Right ventricle myocardium superior (tissue), 1 donor: ENCODE measurements at places on chromosomes 3 and 15. TPM values are rescaled to one million over a fixed set of nuclear protein-coding genes. Genes with fewer than 3 reads are reported as not detected.
A peak's percentile ranks its signal among the peaks of the same experiment; 100 is the strongest.

Gene CFAP92
- total RNA-seq: not detected

Gene BUB1B
- 1.3 TPM for total RNA-seq

GRCh38 chr3:144067059-144067458 lies 95.4 kb downstream of the DIPK2A start:
- DNase-seq: no peak

GRCh38 chr15:85094685-85095084 lies 113.0 kb downstream of the PDE8A start:
- no peak for DNase-seq

GRCh38 chr15:89823836-89824606 lies 9.4 kb upstream of the ANPEP start:
- no peak for DNase-seq

DNA sequence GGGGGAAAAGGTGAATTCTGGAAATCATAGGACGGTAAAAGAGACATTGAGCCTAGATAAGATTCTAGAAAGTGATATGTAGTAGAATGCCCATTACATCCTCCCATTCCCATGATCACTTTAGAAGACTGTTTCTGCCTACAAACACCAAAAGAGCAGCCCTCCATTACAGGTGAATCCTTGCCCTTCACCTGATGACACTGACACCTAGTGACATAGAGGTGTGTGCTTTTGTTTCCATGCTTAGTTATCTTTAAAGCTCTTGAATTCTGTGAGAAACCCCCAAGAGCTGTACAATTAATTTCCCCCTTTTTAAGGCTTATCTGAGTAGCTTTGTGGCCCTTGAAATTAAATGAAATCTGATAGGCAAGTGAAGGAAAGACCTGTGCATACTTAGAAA lies 8.3 kb upstream of the BBX start:
- DNase-seq: no peak

DNA sequence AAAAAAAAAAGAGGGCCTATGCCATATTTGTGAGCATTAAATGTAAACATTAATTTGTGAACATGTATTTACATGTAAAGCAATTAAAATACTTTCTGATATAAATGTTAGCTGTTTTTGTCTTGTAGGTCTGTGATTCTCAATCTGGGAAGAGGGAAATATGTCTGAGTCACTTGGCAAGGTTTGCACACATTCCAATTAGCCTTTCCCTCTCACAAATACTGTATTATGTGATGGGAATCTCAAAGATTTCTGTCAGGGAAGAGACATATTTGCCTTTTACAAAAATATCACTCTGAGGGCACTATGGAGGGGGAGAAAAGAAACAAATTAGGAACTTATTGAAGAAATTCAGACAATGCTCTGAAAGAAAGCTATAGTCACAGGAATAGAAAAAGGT lies 483.6 kb downstream of the GBE1 start:
- no peak for DNase-seq

Gene PRR23A
- total RNA-seq: not detected

Gene NPAP1
- not detected for total RNA-seq

GRCh38 chr3:72969766-72970165 lies 26.8 kb upstream of the PPP4R2 start:
- DNase-seq: no peak

- DNase-seq: no peak
These were observed 124.7 kb upstream of the RAD18 start for GRCh38 chr3:9087831-9088413.

Gene IL17RC
- total RNA-seq: 33.2 TPM

Gene FGF7
- total RNA-seq: 35.0 TPM

- DNase-seq: no peak
These were observed 112.3 kb downstream of the CDIN1 start for GRCh38 chr15:36691579-36692357.

DNA sequence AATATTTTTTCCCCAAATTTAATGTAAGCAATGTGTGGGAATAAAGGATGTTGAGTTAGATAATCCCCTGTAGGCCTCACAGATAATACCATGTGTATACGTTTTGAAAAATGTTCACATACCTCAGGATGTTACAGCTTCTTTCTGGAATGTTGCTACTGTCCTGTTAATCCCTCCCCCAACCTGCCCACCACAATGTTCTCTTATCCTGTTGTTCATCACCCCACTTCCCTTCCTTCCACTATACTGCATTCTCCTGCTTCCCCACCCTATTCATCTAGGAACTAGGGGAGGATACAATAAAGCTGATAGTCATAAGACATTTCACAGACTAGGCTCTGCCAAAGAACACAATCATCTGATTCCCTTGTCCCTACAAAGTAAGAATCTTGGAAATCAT lies 92.1 kb downstream of the IGF2BP2 start:
- no peak for DNase-seq

Gene MESP1
- 11.6 TPM for total RNA-seq

DNA sequence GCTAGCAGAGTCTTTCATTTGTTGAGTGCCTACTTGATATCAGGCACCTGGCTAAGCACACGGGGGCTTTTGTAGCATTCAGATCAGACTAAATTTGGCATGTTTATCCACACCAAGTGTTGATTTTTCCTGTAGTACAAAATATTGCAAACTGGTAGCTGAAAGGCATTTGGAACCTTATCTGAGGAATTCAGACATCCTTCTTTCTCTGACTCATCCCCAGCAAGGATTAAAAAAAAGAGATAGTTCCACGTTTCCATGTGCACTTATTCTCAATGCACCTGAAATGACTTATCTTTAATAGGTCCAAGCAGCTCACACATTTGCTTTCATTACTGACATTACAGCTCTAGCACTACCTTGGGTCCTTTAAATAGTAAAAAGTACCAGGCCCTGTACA lies 786.0 kb upstream of the GRM7 start:
- no peak for DNase-seq

DNA sequence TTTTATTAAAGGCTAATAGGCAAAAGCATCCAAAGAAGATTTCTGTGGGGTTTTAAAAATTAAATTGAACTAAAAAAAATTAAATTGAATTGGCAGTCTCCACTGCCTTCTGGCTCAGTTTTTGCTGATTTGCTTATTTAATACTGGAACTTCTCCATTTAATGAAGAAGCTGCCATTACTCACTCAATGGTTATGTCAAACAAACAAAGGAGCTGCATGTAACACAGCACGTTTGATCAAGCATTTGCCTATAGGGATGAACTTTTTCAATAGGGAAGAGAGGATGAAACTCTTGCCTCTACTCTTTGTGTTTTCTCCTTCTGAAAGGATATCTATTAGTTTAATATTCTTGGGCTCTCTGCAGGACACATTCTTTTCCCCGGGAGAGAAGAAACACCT lies 4.8 kb upstream of the HCLS1 start:
- DNase-seq: no peak

GRCh38 chr3:42914771-42915515 lies 9.0 kb downstream of the ZNF662 start:
- no peak for DNase-seq

Gene ATP13A5
- total RNA-seq: not detected

DNA sequence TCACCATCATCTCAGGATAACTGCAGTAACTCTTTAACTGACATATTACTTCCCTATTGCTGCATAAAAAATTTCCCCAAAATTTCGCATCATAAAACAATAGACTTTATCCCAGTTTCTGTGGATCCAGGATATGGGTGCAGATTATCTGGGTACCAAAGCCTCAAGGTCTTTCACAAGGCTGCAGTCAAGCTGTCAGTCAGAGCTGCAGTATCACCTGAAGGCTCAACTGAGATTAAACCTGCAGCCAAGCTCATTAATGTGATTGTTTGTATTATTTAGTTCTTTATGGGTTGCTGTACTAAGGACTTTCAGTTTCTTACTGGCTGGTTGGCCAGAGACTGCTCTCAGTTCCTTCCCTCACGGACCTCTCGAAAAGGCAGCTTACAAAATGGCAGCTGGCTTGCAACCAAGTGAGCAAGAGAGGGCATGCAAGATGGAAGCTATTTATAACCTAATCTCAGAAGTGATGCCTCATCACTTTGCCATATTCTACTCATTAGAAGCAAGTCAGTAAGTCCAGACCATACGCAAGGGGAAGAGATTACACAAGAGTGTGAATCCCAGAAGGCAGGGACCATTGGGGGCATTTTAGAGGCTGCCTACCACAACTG lies 54.9 kb downstream of the DCUN1D1 start:
- DNase-seq: peak; percentile 51

Gene P2RY12
- total RNA-seq: 0.94 TPM

Gene HHLA2
- not detected for total RNA-seq

- DNase-seq: peak; percentile 54
These were observed 28.1 kb downstream of the NR1I2 start for GRCh38 chr3:119810018-119810435.

- no peak for DNase-seq
These were observed 139.8 kb downstream of the TPRG1 start for GRCh38 chr3:189311521-189311920.

Gene TUSC7
- not detected for total RNA-seq

Gene CDHR4
- not detected for total RNA-seq

DNA sequence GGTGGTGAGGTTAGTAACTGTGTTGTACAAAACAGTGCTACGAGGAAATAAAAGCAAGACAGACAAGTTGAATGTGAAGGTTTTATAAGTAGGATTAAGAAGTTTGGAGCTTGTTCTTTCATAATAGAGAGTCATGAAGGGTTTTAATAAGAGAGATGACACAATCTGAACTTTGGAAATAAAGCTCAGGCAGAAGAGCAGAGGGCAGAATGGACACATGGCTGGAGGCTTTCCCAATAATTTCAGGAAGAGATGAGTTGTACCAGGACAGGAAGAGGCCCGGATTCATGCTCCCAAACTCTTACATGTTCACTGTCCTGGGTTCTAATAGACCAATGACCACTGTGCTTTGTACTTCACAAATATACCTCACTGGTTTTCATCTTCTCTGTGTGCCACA lies 194.8 kb downstream of the SLC9A9 start:
- DNase-seq: no peak
